Dorsolateral prefrontal cortex (tissue), 122 donors: ENCODE measurements at places on chromosomes 3 and 15.

DNA sequence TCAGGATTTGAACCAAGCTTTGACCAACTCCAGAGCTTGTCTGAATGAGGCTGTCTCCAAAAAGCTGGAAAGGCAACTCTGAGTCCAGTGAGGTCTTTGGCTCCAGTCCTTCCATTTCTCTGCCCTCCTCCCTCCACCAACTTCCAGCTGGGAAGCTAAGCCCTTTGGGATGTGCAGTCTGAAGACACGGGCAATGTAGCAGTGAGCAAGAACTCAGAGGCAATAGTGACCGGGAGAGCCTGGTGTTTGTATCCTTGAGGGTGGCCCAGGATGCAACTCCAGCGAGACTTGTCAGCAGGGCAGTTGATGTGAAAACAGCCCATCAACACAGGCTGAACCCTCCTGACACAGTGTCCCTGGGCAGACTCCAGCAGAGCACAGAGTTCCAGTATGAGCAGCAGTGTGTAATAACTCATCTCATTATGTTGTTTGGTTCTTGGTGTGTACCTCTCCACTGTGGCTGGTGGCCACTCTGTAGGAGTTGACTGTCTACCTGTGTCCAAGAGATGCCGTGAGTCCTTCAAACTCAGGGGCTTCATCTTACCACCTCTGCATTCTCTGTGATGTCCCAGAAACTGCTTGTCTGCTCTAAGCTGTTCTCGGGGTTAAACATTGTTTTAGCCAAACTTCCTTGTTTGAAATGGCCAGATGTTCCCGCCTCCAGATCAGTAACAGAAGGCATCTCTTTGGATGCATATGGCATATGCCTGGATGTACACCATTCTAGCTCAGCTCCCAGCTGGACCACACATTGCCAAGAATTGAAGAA, 6.6 kb downstream of the CDCP1 start:
- DNase-seq: no peak

DNA sequence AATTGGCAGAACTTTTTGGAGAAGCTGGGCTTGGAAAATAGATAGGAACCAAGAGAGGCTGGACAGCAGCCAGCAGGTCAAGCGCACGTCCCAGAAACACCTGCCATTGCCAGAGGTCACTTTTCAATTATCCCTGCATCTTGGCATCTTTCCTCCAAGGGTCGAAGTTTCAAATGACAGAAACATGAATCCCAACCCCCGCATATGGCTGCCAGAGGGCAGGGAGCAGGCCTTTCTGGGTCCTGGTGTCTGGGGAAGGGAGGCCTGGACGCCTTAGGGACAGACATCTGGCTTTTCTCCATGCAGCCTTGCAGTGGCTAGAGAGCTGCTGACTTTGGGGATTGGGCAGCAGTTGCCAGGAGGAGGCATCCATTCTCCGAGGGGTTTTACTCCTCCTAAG, 164.5 kb upstream of the TPM1 start:
- no peak for DNase-seq

DNA sequence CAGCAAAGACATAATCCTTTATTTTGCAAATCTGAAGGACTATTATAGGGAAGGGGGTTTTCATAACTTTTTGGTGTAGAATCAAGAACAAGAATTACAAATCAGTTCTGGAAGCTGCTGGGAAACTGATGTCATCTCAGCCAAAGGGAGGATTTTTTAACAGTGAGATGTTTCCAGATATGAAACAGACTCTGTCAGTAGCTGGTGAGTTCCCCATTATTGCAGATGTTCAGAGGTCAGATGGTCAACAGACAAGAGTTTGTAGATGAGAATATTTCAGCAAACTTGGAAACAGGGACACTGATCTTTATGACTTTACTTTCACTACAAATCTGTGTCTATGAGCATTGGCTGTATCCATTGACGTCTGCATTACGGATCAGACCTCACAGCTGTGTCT, 71.9 kb upstream of the LPP start:
- DNase-seq: no peak

DNA sequence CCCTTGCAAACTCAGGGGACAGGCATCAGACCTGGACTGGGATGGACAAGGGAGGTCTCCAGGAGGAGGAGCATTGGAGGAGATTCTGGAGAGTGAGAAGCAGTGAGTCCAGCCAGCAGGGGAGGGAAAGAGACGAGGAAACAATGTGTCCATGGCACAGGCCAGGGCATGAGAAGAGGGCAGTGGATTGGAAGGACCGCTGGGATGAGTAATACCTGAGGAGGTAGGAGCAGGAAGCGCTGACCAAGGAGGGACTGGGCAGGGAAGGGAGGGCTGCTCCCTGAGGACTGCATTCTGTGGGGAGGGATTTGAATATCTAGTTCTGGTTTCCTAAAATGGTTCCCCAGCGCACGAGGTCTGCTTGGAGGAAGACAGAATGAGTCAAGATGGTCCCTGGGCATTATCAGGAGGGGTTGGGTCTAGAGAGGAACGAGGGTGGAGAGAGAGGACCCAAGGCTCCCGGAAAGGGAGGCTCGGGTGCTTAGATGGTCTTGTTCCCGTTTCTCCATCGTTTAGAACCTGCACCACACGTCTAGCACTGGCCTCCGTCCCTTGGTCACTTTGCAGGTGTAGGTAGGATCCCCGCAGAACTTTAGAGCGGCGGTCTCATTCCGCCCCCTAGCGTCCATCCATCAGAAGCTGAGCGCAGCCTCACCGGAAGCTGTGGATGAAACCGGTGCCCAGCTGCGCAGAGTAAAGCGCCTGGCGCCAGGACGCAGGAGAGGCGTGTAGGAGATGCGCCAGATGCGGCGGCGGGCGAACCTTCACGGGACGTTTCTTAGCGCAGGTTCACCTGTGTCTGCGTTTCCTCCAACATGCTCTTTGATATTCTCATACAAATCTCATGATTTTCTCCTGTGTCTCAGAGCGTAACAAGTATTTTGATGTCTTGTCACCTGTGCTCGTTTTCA, 190.7 kb upstream of the NDN start:
- no peak for DNase-seq

GRCh38 chr15:101447168-101447533, 42.4 kb downstream of the PCSK6 start:
- DNase-seq: no peak

- DNase-seq: no peak
Measured at GRCh38 chr3:19775765-19776164, 158.3 kb downstream of the EFHB start.

GRCh38 chr15:96058103-96058851, 272.2 kb upstream of the NR2F2 start:
- DNase-seq: no peak

DNA sequence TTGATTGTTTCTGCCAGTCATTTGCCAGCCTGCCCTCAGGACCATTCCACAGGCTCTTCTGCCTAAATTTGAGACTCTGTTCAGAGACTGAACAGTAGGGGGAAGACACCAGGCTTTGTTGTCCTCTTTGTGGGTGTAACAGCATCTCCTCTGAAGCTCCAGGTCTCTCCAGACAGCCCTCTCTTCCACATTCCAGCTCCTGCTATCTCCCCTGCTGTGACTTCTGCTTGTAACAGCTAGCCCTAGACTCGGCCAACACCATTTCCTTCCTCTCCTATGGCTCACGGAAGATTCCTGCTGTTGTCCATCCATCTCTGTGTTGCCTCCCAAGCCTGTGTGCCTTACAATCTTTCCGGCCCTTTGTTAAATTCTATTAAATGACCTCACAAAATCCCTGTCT, 40.2 kb downstream of the SUCLG2 start:
- DNase-seq: no peak

GRCh38 chr15:79195802-79196201, 86.7 kb upstream of the ANKRD34C start:
- no peak for DNase-seq

GRCh38 chr3:127735767-127736693, 63.3 kb downstream of the ABTB1 start:
- no peak for DNase-seq

GRCh38 chr15:91208371-91208770, 108.3 kb downstream of the SV2B start:
- peak; percentile 67 for DNase-seq

- DNase-seq: no peak
Measured at GRCh38 chr3:189158034-189158433, 13.7 kb upstream of the TPRG1 start.

DNA sequence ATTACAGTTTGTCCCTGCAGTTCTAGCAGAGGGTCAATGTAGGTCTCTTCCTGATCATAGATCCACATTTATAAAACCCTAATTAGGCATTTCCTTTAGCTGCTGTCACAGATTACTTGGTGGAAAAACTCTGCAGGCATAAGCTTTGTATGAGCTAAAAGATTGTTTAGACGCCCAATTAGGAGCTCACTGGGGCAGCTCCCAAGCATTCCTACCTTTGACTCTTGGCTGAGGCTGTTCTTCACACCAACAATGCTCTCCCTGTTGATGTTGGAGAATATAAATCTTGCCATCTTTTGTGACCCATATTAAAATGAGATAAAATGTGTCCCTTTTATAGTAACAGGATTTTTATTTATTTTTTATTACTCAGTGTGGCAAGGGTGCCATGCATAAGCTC, 148.3 kb upstream of the TRIM42 start:
- no peak for DNase-seq
